ENCODE measurements at places on chromosomes 11 and 22.

- DNase-seq, result no peak
Observed at GRCh38 chr11:67010296-67010905, 12.5 kb upstream of the SYT12 start.

GRCh38 chr22:43988116-43988820 is 33.0 kb downstream of the SAMM50 start:
- DNase-seq, result no peak

DNA sequence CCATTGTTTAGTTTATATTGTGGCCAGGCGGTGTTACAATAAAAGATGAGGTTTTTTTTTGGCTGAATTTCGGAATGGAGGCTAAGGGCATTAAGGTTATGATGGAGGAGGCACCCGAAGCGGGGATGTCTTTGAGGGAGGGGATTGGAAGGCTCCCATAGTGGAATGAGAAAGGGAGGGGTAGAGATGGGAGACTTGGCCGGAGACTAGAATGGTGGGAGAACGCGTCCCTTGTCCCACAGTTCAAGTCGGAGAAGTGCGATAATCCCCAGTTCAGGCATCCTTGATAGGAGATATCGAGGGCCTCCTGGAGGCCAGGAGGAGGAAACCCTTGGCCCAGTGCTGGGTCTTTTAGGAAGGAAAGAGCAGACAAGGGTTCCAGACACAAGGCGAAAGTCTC is 21.6 kb downstream of the ZNF195 start:
- DNase-seq, result no peak

DNA sequence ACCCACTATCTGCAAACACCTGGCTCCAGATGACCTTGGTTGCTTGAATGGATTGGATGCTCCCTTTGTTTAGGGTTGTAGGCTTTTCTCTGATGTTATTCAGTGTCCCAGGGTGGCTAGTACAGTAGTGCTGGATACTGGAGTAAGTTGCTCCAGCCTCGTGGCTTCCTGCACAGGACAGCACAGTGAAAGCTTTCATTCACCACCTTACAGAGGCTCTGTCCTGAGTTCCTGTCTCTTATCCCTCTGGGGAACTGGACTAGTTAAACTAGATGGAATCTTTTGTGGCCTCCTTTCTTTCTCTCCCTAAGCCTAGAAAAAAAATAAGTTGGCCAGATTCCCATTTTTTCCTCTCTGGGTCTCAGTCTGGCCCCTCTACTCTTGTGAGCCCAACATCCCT is 42.6 kb downstream of the MRPL48 start:
- DNase-seq, result no peak

- DNase-seq, result no peak
Observed at GRCh38 chr11:96141626-96142025, 201.4 kb downstream of the MAML2 start.

GRCh38 chr11:65329478-65329877 is 4.2 kb upstream of the DPF2 start:
- no peak for DNase-seq

DNA sequence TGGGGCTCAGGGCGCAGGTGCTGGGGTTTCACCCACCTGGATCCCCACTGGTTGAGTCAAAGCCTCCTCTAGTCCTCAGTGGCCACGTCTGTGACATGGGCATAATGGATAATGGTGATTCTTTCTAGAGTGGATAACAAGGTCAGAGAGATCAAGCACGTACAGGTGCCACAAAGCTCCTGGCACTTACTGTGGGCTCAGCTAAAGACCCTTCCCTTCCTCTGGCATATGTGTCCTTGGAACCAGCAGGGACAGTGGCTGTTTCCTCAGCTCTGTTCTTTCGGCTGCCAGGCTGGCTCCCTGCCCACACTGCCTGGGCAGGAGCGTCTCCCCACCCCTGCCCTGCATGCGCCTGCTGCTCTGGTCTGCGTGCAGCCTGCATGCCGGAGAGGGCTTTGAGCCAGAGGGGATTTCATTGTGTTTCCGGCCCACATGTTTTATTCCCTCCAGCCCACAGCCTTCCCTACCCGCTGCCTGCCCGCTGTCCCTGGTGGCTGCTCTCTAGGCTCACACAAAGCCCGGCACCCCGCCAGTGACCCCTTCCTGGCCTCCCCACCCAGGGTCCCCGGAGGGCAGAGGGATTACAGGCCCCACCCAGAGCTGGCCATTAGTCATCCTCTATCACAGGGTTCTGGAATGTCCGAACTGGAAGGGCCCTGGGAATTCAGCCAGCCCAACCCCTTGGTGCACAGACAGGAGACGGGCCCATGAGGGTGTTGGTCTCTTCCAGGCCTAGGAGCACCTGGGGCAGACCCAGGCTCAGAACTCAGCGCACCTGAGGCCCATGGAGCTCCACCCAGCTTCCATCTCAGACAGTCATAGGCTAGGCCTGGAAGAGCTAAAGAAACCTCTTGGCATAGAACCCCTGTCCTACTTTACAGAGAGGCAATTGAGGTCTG is 55.3 kb upstream of the GCAT start:
- DNase-seq, result no peak

- no peak for DNase-seq
Observed at GRCh38 chr11:111408789-111409727, 30.0 kb upstream of the POU2AF1 start.

DNA sequence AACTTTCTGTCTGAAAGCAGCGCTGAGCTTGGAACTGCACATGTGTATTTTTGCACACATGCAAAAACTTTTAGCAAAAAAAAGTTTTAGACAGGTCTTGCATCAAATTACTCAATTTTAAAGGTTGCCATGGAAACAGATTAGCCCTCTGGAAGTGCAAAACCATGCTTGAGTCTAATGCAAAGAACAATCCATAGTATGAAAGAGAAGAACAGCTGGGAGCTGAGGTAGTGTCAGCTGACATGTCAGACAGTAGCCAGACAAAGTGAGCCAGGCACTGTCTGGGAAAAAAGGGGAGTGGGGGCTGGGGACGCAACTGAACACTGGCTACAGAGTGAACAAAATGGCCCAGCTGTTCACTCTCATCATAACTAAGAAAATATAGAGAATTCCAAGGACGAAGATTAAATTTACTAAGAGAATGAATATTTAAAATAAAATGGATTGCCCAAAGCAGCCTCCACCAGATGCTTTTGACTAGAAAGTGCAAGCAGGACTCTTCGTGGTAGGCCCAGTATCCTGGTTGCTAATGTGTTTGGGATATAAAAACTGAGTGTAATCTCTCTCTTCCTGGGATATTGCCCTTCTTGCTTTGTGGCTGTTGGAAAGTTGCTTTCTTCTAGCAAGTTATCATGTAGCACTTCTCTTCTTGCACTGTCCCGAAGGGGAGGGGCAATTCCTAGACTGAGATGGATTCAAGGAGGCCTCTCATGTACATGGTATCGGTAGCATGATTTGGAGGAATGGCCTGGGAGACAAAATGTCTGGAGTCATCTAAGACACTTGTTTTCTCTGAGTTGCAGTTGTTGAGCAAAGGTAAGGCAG is 434.1 kb upstream of the FAT3 start:
- no peak for DNase-seq

DNA sequence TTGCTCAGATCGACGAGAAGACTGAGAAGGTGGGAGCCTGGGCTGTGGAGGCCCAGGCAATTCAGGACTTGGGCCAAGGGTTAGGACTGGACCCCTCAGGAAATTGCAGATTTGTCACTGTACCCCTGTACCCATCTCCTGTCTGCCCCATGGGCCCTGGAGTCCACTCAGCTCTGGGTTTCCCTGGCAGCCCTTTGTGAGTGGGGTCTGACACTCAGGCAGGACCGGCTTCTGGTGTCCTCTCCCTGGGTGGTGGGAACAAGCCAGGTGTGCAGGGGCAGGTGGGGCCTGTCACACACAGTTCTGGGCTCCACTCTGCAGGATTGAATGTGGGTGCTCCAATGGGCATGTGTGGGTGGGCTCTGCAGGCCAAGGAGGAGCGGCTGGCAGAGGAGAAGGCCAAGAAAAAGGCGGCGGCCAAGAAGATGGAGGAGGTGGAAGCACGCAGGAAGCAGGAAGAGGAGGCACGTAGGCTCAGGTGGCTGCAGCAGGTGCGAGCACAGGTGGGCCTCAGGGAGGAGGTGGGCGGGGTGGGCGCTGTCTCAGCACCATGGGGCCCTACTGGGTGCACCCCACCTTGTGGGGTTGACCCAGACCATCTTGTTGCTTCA is 21.6 kb downstream of the INCENP start:
- no peak for DNase-seq

GRCh38 chr22:42320443-42321416 is 50.3 kb upstream of the TCF20 start:
- no peak for DNase-seq

- DNase-seq, result no peak
Observed at GRCh38 chr11:13235895-13236294, 41.7 kb upstream of the BMAL1 start.

- DNase-seq, result no peak
Observed at GRCh38 chr11:44973632-44974401, 23.1 kb upstream of the TP53I11 start.

GRCh38 chr11:57315491-57315890 is 9.3 kb downstream of the TNKS1BP1 start:
- no peak for DNase-seq

- DNase-seq, result no peak
Observed at GRCh38 chr11:18313965-18314763, 7.8 kb downstream of the HPS5 start.

GRCh38 chr11:61718621-61719302 is 33.7 kb upstream of the MYRF start:
- DNase-seq, result no peak

DNA sequence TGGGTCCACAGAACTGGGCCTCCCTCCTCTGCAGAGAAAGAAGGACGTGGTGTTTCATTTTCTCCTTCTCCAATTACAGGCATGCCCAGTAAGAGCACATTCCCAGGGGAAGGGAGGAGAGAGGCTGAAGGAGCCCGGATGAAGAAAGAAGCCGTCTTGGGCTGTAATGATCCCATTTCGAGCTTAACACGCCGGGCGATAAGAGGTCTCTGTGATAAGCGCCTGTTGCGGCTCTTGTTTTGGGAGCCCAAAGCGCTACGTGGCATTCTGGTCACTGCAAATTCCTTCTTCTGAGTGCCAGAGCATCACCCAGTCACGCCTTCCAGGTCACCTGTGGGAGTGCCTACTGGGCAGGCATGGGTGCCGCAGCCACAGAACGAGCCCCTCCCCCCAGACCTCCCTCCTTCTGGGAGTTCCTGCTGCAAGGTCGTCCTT is 57.5 kb downstream of the ANO1 start:
- DNase-seq, result peak; percentile 41

DNA sequence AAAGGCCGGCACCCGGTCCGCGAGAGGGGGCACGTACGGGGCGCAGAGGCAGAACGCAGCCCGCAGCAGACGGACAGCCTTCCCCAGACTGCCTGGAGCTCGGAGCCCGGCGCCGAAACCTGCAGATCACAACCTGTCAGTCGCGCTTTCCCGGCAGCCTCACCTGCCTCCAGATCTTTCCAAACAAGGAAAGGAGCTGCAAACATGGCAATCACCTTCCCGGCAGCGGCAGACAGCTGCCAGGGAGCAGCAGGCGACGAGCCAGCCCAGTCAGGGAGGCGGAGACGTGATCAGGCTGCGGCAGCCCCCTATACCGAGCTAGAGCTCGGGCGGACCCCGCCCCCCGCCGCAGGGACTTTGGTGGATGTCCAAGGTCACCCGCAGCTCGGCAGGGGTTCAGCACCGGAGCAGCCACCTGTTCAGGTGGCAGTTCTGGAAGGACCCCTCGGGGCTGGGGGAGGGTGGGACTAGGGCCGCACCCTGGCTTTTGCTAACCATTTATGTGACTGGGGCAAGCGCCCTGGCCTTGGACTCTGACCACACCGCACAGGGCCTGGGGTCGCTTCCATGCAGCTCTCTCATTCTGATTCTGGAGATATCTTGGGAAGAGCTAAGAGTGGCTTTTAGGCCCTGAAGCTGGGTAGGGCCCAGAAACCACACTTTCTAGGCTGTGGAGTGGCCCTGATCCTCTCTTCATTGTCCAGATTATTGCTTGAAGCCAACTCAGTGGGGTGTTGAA is 143.8 kb downstream of the NECTIN1 start:
- DNase-seq, result peak; percentile 55

DNA sequence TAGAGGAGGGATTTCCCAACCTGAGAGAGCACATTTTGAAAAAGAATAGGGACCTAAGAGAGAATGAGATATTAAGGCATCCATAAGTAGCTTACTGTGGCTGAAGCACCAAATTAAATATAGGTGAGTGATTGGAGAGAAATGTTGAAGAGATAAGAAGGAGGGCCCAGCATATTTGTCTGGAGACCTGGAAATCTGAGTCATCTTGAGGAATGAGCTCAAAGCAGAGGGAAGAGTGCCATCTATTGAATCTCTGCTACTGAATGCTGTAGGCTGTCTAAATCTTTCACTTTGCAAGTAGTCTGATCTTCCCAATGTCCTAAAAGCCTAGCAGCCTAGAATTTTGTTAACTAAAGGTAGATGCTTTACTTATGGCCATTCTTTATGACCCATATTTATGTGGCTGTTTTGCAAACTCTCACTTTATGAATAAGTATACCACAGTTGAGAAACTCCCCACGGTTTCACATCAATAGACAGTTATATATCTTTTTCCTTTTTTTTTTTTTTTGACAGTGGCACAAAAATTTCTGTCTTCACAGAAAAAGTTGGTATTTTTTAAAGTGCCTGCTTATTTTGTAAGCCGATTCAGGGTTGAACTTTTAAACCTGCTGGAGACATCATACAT is 2093.5 kb downstream of the LRRC4C start:
- DNase-seq, result peak; percentile 77

GRCh38 chr11:1447845-1448825 is 38.4 kb downstream of the MOB2 start:
- DNase-seq, result no peak

- DNase-seq, result no peak
Observed at GRCh38 chr11:125955856-125956255, 10.0 kb downstream of the VSIG10L2 start.

- no peak for DNase-seq
Observed at GRCh38 chr11:1608363-1608762, at the start of gene KRTAP5-3. KRTAP5-3 (minus strand) TSS chr11:1608463; CDS start chr11:1608385, 78 bp downstream.

DNA sequence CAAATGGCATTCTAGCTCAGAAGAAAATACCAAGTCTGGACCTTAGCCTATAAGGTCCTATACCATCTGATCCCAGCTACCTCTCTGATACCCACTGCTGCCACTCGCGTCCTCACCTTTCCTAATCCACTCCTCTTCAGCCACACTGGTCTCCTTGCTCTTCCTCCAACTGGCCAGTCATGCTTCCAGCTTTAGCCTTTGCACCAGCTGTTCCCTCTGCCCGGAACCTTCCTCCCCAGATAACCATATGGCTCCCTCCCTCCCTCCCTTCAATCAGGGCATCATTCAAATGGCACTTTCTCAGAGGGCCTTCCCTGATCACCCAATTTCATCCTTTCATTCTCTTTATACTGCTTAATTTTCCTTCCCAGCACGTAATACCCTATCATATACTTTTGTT is 67.9 kb downstream of the KCNC1 start:
- DNase-seq, result no peak

DNA sequence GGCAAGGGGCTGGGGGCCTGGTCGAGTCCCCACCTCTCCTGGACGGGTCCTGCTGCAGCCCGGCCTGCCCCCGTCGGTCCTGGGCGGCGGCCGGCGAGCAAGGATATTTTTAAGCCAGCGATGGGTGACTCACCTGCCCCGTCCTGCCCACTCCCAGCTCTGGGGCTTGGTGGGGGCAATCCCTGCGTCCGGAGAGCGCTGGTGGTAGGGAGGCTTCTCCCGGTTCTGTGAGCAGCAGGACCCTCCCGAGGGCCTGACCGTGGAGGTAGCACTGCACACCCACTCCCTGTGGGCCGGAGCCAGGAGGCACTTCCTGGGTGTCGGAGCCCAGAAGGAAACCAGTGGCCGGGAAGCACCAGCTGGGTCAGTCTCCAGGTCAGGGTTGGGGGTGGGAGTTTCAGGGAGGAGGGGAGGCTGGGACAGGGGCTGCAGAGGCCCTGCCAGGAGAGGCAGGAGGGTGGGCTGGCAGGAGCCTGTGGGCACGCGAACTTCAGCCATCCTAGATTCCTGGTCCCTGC is 467 bp downstream of the EPS8L2 start:
- peak; percentile 39 for DNase-seq
